Left ventricle myocardium superior (tissue), 1 donor: ENCODE measurements at places on chromosomes 3 and 15.

DNA sequence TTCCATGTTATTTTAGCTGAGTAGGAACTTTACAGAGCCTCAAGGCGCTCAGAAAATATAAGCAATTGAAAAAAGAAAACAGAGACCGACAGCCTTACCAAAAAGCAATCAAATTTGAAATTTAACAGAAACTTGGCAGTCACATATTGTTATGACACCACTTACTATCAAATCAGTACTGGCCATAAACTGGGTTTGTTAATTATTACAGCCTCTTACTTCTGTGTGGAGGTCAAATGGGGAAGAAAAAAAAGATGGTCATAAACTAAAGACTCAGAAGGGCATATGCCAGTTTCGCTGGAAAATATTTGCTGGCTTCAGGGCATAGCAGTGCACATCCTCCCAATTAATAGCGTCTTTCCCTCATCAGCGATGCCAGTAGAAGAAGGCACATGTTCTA, 45.5 kb upstream of the SUCLG2 start:
- no peak for DNase-seq

DNA sequence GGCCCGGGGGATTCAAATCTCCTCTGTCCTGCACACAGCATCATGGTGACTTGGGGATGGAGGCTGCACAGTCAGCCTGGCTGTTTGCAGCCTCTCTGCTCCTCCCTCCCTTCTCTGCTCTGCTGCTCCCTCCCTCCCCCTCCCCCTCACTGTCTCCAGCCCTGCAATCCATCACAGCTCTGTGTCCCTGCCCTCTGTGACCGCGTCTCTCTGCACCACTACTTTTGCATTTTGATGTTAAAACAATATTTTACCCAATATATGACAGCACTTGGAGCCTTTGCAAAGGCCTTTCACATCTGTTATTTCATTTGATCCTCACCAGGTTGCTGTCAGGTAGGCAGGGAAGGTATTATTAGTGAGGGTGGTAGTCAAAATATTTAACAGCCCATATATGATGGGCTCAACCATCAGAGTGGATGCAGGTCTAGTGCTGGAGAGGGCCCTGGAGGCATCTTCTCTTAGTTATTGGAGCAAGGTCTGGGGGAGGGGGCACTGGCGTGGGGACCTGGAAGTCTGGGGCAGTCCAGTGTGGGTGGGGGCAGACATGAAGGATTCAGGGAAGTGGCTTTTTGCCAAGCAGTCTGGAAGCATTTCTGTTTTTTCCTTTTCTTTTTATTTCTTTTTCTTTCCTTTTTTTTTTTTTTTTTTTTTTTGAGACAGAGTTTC, 16.3 kb upstream of the VPS8 start:
- no peak for DNase-seq

DNA sequence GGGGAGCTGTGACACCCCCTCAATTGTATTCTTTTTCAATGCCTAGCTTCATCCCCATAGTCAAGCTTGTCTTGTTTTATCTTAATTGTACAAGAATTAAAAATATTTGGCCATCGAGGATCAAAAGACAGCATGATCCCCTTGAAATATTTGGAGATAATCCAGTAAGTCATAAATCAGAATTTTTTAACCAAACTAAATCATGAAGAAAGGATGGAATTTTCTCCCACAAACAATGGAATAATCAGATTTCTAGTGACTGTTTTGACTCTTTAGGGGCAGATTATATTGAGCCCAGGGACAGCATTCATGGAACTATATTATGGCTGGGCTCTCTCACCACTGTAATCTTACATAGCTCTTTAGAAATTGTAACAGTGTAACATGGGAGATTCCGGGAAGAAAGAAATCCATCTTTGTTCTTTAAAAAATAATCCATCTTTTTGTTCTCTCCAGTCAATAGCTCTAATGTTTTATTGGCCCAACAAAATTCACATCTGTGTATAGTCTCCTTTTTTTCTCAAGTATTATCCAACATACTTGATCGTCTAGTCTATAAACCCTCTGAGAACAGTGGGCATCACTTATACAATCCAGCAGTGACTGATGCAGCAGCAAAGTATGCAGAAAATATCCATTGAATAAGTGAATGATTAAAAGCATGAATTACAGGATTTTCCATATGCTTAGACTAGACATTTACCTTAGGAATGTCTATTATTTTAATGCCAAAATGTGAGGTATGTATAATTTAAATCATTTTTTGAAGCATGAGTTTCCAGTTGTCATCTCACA, 277.0 kb upstream of the PLSCR5 start:
- DNase-seq = no peak

GRCh38 chr3:141124715-141125114, 73.6 kb downstream of the SPSB4 start:
- no peak for DNase-seq

GRCh38 chr15:72229947-72230196, 1.1 kb downstream of the PKM start:
- DNase-seq = no peak
